ENCODE measurements at places on chromosomes 16 and 17.
A peak's percentile ranks its signal among the peaks of the same experiment; 100 is the strongest.

GRCh38 chr16:5616841-5617240 lies 519.2 kb upstream of the EEF2KMT start:
- no peak for DNase-seq

DNA sequence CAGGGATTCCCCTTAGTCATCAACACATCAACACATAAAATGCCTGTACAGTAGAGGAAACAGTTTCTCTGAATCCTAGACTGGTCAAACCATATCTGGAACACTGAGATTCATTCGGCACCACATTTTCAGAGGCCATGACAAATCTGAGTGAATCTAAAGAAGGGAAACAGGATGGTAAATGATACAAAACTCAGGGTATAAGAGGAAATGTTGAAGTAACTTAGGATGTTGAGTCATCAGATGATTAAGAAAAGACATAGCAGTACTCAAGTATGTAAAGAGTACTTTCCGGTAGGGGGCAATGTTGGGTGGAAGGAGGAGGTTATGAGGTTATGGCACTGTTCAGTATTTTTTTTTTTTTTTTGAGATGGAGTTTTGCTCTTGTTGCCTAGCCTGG lies 358.5 kb upstream of the PMFBP1 start:
- DNase-seq = no peak

GRCh38 chr16:89822188-89823086 lies 5.8 kb upstream of the SPIRE2 start:
- no peak for DNase-seq

DNA sequence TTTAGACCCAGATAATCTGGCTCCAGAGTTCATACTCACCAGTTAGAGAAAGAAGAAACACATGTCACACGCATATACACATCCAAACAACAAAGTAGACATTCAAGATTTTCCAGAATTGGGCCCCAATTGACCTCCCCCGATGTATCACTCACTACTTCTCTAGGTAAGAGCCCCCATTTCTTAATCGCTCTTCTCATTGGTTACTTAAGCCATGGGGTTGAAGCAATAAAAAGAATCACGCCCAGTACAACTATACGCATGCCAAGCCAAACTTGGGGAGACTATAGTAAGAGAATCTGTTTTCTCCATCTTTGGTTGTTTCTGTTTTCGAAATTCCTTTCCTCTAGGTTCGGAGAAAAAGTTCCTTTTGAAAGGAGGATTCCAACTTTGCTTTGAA lies 565 bp downstream of the DDX52 start:
- no peak for DNase-seq

- no peak for DNase-seq
Measured at GRCh38 chr16:24852281-24852721, 6.5 kb downstream of the SLC5A11 start.

- DNase-seq = peak; percentile 60
Measured at GRCh38 chr17:78745407-78746088, 36.5 kb downstream of the CYTH1 start.

GRCh38 chr16:61879-62281 lies 8.3 kb downstream of the SNRNP25 start:
- DNase-seq = no peak

GRCh38 chr16:2927010-2927646 lies 15.4 kb downstream of the FLYWCH1 start:
- DNase-seq = peak; percentile 81

GRCh38 chr16:56493126-56493525 lies 26.7 kb downstream of the BBS2 start:
- no peak for DNase-seq

DNA sequence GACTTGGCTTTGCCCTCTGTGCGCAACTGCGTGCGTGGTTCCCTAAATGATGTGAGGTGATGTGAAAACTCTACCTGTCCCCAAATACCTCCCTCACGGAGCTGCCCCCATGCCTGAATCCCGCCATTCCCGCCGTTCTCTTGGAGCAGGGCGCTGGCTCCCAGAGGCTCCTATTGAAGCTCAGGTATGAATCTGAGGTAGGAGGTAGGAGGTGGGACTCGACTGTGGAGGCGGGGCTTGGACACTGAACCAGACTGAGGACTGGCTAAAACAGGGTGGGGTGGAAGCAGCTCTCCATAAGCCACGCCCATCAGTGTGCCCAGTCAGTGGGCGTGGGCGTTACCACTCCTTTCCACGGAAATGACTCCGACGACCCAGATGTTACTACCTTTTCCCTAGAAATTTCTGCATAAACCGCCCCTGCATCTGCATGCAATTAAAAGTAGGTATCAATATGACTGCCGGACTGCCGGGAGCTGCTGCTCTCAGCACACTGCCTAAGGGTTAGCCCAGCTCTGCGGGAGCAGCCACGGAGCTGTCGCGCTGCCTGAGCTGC lies 41.0 kb downstream of the FOXL1 start:
- no peak for DNase-seq

GRCh38 chr17:57329380-57330214 lies 73.3 kb downstream of the MSI2 start:
- DNase-seq = no peak

GRCh38 chr16:49615576-49615975 lies 240.3 kb downstream of the ZNF423 start:
- DNase-seq = no peak

- DNase-seq = no peak
Measured at GRCh38 chr17:74389084-74389753, 21.9 kb downstream of the GPR142 start.

GRCh38 chr16:30786115-30786935 lies 680 bp downstream of the ZNF629 start:
- no peak for DNase-seq

- DNase-seq = no peak
Measured at GRCh38 chr17:60678118-60678444, 430 bp downstream of the BCAS3 start.

GRCh38 chr17:29982991-29983653 lies 41.7 kb downstream of the EFCAB5 start:
- DNase-seq = no peak

DNA sequence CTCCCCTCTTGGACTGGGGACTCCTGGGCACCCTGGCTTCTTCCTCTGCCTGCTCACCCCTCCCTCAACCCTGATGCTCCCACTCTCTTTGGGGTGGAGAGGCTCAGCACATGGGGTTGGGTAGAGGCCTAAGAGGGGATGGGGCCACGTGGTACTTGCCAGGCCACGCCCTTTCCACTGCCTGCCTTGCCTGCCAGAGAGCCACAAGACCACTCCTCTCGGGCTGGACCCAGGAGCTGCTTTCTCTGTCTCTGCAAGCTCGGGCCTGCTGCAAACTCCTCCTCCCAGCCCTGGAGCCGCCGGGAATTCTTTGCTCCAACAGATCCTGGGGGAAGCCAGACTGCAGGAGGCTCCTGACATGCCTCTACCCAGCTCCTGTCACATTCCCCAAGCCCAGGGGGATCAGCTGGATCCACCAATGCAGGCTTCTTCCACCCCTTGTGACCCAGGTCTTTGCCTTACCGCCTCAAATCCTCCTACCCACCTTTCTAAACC lies 11.8 kb downstream of the DLX4 start:
- no peak for DNase-seq

DNA sequence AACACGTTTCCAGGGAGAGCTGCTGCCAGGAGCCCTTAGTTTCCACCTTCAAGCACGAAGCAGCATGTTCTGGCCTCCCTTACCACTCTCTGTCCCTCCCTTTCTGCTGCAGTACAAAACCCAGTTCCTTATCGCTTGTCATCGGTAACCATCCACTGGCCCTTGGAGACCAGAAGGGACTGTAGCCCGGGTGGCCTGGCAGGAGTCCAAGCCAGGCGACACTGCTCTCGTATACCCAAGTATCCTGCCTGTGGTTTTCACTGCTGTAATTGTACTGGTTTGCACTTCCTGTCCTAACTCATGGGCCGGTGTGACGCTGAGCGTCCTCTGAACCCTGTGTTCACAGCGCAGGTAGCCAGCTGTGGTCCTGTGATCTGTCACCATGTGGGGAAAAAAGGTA lies 81.1 kb downstream of the MAF start:
- DNase-seq = no peak

GRCh38 chr16:1687427-1688316 lies 9.6 kb downstream of the JPT2 start:
- DNase-seq = no peak

DNA sequence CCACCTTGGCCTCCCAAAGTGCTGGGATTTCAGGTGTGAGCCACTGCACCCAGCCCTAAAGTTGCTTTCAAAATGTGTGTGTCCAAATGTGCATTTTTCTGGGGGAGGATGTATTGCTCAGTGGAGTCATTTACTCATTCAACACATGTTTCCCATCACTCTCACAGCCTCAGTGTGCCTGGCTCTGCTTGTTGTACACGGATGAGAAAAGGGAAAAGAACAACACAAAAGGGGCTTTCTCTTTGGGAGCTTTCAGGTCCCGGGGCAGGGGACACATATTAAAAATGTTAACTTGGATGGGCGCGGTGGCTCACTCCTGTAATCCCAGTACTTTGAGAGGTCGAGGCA lies 1.7 kb upstream of the PPL start:
- no peak for DNase-seq

DNA sequence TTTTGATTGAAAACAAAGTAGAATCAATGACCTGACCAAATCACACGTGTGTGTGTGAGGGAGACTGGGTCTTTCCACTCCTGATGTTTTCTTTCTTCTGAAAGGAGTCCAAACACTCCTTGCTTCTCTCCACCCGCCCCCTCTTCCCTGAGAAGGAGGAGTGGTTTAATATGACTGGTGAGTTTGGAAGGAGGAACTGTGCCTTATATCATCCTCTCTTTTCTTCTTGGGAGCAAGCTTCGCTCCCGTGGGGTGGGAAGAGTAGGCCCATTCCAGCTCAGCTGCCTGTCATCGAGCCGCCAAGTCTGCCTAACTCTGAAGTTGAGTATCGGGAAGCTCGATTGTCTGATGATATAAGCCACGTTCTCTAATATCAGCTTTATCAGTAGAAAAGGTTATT lies 96.5 kb downstream of the YPEL2 start:
- DNase-seq = no peak

GRCh38 chr16:68046106-68046505 lies 23.0 kb downstream of the DUS2 start:
- no peak for DNase-seq

- DNase-seq = no peak
Measured at GRCh38 chr17:32370426-32370825, 20.5 kb downstream of the ZNF207 start.

GRCh38 chr17:41935641-41936040 lies 5.2 kb downstream of the ODAD4 start:
- DNase-seq = no peak

GRCh38 chr17:45311401-45311759 lies 5.4 kb downstream of the MAP3K14 start:
- DNase-seq = no peak

GRCh38 chr16:3022208-3022683 lies 1.5 kb downstream of the HCFC1R1 start:
- peak; percentile 92 for DNase-seq

- no peak for DNase-seq
Measured at GRCh38 chr17:2025622-2026309, 632 bp upstream of the RTN4RL1 start.

GRCh38 chr16:64453646-64454045 lies 668.2 kb downstream of the CDH11 start:
- no peak for DNase-seq

Measured in activated CD4-positive, alpha-beta T cell treated with anti-CD3 and anti-CD28 coated beads for 4 hours (primary cell).